Activated CD4-positive, CD25-positive, alpha-beta regulatory T cell treated with anti-CD3 and anti-CD28 coated beads, Interleukin-2, amount 50 U/mL, for 24 hours (primary cell): ENCODE measurements at places on chromosomes 7 and 10.

- ATAC-seq = no peak
Measured at GRCh38 chr7:100198266-100198665, 20.5 kb downstream of the STAG3 start.

DNA sequence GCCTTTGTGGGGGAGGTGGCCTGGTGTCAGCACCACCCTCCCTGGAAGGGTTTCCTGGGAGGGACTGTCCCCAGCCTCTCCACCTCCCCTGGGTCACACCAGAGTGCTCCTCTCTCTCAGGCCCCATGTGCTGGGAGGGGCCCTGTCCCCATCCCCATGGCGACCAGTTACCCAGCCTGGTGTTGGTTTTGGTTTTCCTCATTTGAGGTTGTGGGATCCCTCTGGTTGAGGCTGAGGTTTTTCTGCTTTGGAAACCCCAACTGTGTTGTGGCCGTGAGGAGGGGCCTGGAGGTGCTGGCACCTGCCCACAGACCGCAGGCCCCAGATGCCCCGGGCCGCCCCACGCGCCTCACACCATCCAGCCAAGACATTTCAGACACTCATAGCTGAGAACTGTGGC lies 106.3 kb downstream of the GRK5 start:
- peak; percentile 21 for ATAC-seq

DNA sequence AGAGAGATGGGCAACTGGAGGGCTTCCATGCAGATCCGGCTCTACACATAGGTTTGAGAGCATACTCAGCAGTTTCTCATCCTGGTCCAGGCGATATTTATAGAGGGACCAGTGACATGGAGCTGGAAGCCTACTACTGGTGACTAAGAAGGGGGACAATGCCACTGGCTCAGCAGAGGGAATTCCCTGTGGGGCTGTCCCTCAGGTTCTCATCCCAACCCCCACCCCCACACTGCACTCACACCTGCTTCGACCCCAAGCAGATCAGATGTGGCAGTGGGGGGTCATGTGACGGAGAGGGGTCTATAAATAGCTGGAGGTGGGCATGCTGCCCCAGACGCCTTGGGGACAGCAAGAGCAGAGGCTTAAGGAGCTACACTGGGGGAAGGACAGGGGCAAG lies at the start of gene CLCN1:
Gene CLCN1 (plus strand): TSS at position 336 of the 400 bp plus-strand sequence. CDS start 102 bp downstream, outside the sequence.
- no peak for ATAC-seq

GRCh38 chr10:129969184-129969910 lies 5.3 kb upstream of the EBF3 start:
- no peak for ATAC-seq

DNA sequence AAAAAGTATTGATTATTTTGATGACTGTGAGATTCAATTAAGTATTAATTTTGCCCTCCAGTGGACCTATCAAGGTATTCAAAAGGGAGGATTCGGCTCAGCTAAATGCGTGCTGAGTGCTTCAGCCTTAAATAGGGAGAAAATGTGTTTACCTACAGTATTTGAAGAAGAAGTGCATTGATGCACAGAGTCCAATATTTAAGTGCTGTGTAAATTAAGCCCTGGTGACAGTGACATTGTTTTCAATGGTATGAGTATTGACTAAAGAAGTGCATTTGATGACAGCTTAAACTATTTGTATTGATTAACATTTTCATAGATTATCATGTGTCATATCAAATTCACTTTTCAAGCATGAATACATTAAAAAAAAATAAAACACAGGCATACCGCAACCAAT lies 106.6 kb downstream of the POU6F2 start:
- ATAC-seq = no peak

GRCh38 chr7:139852482-139852845 lies 23.4 kb downstream of the TBXAS1 start:
- no peak for ATAC-seq

DNA sequence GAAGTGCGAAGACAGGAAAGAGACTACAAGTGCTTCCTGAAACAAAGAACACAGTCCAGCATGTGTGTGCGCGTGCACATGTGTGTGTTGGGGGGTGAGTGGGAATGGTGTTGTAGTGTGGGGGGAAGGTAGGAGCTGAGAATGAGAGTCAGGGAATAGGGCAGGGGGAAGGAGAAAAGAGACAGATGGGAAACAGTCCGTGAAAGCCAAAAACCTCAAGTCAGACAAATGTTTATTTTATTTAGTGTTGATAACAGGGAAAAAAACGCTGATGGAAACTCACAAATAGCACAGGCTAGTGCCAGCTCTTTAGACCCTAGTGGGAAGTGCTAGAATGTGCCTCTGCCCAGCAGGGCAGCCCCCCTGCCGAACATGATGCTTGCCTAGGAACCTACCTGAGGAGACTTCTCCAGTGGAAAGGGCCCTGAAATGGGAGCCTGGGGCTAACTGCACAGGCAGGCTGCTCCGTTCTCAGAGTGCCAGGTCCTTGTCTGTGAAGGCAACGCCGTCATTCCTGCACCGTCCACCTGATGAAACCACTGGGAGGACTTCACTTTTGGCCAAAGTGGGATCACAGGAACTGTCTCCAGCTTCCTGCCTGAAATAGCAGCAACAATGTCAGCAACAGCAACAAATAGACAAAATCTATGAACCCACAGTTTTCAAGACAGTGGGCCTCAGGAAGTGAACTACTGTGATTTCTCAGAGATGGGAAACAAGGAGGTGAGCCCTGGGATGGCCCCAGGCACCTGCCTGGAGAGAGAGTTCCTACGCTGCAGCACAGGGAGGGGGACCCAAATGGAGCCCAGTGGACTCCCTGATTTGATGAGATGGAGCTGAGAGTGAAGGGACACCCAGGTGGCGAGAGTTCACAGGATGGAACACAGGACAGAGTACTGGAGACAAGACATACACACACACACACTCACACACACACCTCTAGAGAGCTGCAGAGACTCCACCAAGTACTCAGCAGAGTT lies 379.7 kb downstream of the RPS24 start:
- no peak for ATAC-seq

GRCh38 chr7:156378806-156379205 lies 261.8 kb upstream of the RNF32 start:
- no peak for ATAC-seq

DNA sequence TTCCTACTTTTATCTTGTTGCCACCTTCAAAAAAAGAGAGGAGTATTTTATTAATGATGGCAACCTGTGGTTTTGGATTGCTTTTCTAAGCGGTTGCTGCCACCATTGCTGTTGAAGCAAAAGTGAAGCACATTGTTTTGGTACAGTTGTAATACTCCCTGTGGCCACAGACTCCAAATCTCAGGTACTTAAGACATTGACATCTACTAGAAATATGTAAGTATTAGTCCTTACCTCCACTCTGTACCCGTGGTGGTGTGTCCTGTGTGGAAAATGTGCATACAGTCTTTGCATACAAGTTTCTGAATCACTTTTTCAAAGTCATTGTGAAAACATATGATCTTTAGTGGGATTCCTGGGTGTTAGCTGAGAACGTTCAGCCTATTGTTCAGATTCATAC lies 85.7 kb downstream of the ANLN start:
- ATAC-seq = no peak

DNA sequence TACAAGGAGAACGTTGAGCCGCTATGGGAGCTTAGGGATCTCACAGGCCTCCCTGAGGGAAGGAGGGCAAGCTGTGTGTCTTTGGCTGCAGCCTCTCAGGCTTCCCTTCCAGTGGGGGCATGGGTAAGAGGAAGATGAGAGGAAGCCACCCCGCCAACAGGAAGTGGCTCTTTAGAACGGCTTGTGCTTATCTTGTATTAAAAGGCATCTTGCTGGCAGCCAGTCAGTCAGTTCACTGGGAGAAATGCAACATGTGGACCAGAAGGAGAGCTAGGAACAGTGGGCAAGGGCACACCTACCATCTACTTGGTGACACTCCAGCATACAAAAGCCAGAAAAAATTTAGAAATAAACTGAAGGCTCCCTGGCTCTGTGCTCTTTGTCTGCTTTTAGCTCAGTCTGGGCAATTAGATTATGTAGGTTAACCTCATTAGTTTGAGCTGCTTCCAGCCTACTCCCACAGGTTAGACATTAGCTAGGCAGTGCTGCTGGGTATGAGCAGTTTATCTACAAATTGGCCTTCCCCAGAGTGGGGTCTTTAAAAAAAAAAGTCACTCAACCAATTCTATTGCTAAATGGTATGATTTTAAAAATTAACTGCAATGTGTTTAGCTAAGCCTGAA lies 595.9 kb downstream of the KCNMA1 start:
- ATAC-seq = no peak

GRCh38 chr10:110566472-110567200 lies 859 bp upstream of the SMC3 start:
- ATAC-seq = no peak

GRCh38 chr7:7176406-7177043 lies 5.8 kb upstream of the C1GALT1 start:
- ATAC-seq = no peak

GRCh38 chr10:52769966-52770365 lies 2.6 kb downstream of the MBL2 start:
- no peak for ATAC-seq

DNA sequence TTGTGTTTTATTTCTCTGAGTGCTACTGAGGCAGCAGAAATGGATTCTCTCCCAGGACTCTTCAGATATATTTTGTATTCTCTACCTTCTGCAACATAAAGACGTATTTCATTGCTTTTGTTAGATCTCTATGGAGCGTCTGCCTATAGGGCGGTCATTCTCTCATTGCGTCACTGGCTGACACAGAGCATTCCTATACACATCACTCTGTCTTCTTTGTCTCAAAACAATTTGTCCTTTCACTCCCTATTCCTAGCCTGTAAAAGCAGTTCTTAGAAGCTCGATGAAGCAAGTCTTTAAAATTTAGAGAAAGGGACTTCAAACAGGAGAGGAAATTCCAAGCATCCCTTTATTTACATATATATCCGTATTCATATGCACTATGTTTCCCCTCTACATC lies 120.6 kb downstream of the CPED1 start:
- ATAC-seq = no peak

- no peak for ATAC-seq
Measured at GRCh38 chr7:48847917-48848316, 76.4 kb upstream of the CDC14C start.

GRCh38 chr10:71973777-71974488 lies 9.7 kb downstream of the CHST3 start:
- peak; percentile 42 for ATAC-seq

DNA sequence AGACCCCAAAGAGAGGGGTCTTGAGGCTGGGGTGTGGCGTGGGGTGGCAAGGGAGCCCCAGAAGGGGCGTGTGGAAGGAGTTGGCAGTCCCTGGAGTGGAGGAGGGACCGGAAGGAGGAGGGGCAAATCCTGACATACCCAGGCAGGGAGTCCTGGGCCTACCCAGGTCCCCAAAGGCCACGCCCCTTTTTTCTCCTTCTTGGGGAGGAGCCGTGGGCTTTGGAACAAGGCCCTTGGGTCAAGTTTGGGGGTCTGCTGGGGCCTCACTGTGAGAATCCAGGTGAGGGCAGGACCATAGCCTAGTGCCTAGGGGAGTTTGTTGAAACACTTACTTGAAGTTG lies 1.2 kb upstream of the SMARCD3 start:
- ATAC-seq = no peak

DNA sequence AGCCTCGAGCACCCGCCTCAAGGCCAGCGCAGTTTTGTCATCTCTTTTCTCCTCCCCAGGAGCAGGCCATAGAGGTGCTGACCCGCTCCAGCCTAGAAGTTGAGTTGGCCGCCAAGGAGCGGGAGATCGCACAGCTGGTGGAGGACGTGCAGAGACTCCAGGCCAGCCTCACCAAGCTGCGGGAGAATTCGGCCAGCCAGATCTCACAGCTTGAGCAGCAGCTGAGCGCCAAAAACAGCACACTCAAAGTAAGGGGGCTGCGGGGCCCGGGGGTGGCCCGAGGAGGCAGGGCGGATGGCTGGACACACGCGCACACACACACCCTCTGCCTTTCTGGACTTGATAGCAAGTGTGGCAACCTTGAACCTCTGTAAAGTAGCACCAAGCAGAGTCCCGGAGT lies 108.3 kb upstream of the SH2B2 start:
- ATAC-seq = no peak

DNA sequence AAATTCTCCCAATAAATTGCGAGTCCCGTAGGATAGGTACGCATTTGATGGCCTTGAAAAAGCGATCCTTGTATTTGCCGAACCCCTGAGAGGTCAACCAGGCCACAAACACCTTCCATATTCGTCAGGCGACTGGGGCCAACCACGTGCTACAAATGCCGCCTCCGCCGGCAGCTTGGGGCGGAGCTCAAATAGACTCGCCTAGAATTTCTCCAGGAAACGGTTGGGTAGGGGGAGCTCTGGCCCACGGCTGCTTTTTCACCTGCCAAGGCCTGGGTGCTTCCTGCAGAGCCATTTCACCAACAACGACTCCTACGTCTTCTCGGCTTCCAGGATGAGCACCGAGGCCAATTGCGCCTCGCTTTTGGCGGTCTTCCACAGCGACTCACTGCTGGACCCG lies 53.4 kb upstream of the KIF5B start:
- ATAC-seq = no peak

GRCh38 chr7:40682696-40683095 lies 547.9 kb downstream of the SUGCT start:
- ATAC-seq = no peak

GRCh38 chr10:68239596-68240150 lies 7.8 kb upstream of the ATOH7 start:
- ATAC-seq = no peak

DNA sequence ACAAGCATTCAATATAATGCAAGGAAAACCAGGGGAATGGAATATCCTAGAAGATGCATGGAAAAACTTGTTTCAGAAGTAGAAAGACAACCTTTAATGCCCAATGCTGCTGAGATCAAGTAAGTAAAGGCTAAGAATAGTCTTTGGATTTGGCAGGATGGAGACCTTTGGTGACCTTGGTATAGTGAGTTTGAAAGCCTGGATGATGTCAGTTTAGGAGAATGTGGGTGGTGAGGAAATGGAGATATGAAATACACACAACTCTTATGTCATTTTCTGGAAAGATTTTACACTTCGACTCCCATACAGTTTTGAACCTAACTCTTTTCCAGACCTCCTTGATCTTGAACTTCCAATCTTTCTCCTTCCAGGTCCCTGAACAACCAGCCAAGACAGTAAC lies 185.7 kb downstream of the TFEC start:
- no peak for ATAC-seq

DNA sequence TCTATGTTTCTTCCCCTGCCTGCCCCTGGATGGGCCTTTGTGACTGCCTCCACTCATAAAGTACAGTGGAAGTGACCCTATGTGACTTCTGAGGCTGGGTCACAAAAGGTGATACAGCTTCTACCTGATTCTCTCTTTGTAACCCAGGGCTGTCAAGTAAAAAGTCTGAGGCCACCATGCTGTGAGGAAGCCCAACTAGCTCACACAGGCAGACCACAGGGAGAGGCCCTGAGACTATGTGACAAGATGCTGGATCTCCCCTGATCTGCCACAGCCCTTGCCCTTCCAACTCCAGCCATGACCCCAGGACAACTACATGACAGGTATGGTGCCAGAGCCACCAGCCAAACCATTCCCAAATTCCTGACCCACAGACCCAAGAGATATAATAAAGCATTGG lies 45.8 kb downstream of the DRGX start:
- ATAC-seq = no peak

- no peak for ATAC-seq
Measured at GRCh38 chr7:95517458-95517857, 31.7 kb downstream of the ASB4 start.
